ENCODE measurements at places on chromosomes 5 and 9. TPM values are rescaled to one million over a fixed set of nuclear protein-coding genes. Genes with fewer than 3 reads are reported as not detected.

The FREM1 gene
- total RNA-seq, result 0.32 TPM

The IL13 gene
- total RNA-seq, result not detected

The ANP32B gene
- total RNA-seq, result 9.9 TPM

The TSSK1B gene
- total RNA-seq, result 0.64 TPM

The SLC23A1 gene
- total RNA-seq, result not detected

The ZDHHC11B gene
- not detected for total RNA-seq

The GARIN3 gene
- not detected for total RNA-seq

The ST8SIA4 gene
- 3.5 TPM for total RNA-seq

The WDR41 gene
- total RNA-seq, result 186 TPM

The ANKRD34B gene
- not detected for total RNA-seq

The PCDHA1 gene
- total RNA-seq, result under 0.01 TPM

The PCDHAC2 gene
- total RNA-seq, result under 0.01 TPM

The PCDHGB3 gene
- total RNA-seq, result 5.2 TPM

The DYNC2I2 gene
- 59.9 TPM for total RNA-seq

The ZNF782 gene
- 5.6 TPM for total RNA-seq

The CD72 gene
- total RNA-seq, result 0.86 TPM

The SLC45A2 gene
- total RNA-seq, result not detected

The HACD4 gene
- 10.0 TPM for total RNA-seq

The ABCA1 gene
- total RNA-seq, result 88.3 TPM

The SPATA31D4 gene
- not detected for total RNA-seq

The BTNL3 gene
- total RNA-seq, result not detected

The C5orf52 gene
- total RNA-seq, result not detected

The GZMA gene
- not detected for total RNA-seq

Measured in fibroblast of villous mesenchyme (primary cell).